ENCODE measurements at places on chromosomes 3 and 15. TPM values are rescaled to one million over a fixed set of nuclear protein-coding genes. Genes with fewer than 3 reads are reported as not detected.

GRCh38 chr3:42544492-42545283, 37.1 kb downstream of the SEC22C start:
- no peak for DNase-seq
- no peak overlapping the region for H3K4me3 ChIP-seq
- no peak overlapping the region for H3K27ac ChIP-seq
- no peaks in the 10 kb centered on the region for H3K27me3 ChIP-seq
- peaks cover 8% of the 10 kb centered on the region for H3K36me3 ChIP-seq

DNA sequence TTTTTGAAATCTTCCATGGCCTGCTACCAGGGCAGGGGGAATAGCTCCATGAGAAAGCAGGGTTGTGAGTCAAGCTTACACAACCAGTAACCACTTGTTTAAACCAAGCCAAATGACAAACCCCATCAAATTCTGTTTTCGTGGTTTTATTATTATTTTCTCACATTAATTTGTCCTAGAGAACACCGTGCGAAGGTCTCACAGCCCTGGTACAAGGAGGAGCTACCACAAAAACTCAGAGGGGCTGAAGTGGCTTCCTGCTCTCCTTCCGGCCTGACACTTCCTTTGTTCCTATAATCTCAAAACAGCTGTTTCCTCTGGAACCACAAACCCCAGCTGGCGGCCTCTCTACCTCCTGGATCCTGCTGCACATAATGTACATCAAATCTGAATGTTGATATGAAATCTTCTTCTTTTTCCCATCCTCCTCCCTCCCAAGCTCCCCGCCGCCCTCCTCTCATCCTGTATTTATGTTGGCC, 375.9 kb downstream of the MCTP2 start:
- no peak overlapping the region for H3K27ac ChIP-seq
- peaks cover 4% of the 10 kb centered on the region for H3K36me3 ChIP-seq
- H3K4me3 ChIP-seq = no peak overlapping the region

DNA sequence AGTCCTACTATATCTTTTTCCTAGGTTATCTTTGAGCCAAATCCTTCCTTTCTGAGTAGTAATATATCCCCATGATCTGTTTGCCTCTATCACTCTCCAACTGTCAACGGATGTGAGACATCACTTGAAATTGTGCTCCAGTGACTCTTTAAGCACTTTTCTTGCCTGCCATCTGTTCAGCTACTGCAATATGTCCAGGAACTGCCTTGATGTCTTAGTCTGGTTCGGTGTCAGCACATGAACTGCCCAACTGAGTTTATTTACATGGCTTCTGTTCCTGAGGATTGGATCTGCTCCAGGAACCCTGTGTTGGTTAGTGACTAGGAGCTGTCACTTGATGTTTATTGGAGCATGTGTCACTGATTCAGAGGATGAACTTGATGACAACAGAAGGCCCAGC, 116.5 kb downstream of the SLC9A9 start:
- H3K27me3 ChIP-seq = no peaks in the 10 kb centered on the region
- no peak overlapping the region for H3K27ac ChIP-seq
- H3K4me1 ChIP-seq = no peaks in the 10 kb centered on the region
- H3K36me3 ChIP-seq = no peaks in the 10 kb centered on the region

GRCh38 chr3:100257586-100257985, 3.2 kb upstream of the TBC1D23 start:
- peaks cover 24% of the 10 kb centered on the region for H3K4me1 ChIP-seq
- no peaks in the 10 kb centered on the region for H3K27me3 ChIP-seq
- peaks cover 2% of the 10 kb centered on the region for H3K36me3 ChIP-seq
- DNase-seq = no peak
- no peak overlapping the region for H3K4me3 ChIP-seq

Gene FGF12
- total RNA-seq = not detected

Gene CMTM8
- 6.2 TPM for total RNA-seq

Gene PGBD4
- total RNA-seq = 3.1 TPM
